Hair follicular keratinocyte (primary cell): ENCODE measurements at places on chromosomes 12 and 14. TPM values are rescaled to one million over a fixed set of nuclear protein-coding genes. Genes with fewer than 3 reads are reported as not detected.

The TMEM30B gene
- total RNA-seq, result 13.0 and 14.8 TPM in 2 replicates

The CCNB1IP1 gene
- total RNA-seq, result 63.8 and 83.6 TPM in 2 replicates

The TAS2R46 gene
- not detected in 2 replicates for total RNA-seq

The RD3L gene
- not detected in 2 replicates for total RNA-seq

The TSPAN19 gene
- total RNA-seq, result 0.55 and 0.57 TPM in 2 replicates

The ST8SIA1 gene
- 2.1 and 4.7 TPM in 2 replicates for total RNA-seq

The BIN2 gene
- not detected in 2 replicates for total RNA-seq

The COX8C gene
- not detected in 2 replicates for total RNA-seq

The WNT5B gene
- 19.9 and 24.6 TPM in 2 replicates for total RNA-seq

The SOAT2 gene
- not detected in 2 replicates for total RNA-seq

The STAT6 gene
- total RNA-seq, result 66.8 and 74.7 TPM in 2 replicates

The FAM222A gene
- 0.72 TPM in 1 of 2 replicates, not detected in the other for total RNA-seq

The TESPA1 gene
- total RNA-seq, result not detected in 2 replicates
